Effector memory CD4-positive, alpha-beta T cell (primary cell): ENCODE measurements at places on chromosomes 6 and 20.

- no peak for DNase-seq
These were observed 174.7 kb downstream of the OTOR start for GRCh38 chr20:16922834-16923233.

DNA sequence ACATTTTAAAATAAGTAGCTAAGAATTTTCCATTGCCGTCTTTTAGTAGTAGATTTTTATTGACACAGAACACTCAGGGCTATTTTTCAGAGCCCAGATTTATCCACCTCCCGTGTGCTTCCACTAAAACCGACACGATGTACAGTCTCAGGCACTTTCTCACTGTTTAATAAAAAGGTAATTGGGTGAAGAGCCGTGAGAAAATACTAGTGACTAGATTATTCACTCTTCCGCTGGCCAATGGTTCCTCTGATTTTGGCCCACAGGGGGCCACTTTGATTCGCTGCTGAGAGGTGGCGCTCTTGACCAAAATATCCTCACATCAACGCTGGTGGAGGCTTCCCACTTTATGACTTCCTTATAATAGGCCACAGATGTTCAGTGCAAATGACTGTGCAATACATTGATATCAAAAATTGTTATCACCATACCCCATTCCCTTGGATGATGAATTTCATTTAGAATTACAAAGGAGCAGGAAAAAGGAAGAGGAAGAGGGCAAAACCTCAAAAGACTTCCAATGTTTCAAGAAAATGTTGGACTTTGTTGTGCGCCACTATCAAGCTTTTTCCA is 12.3 kb upstream of the HDDC2 start:
- peak; percentile 20 for DNase-seq

GRCh38 chr20:41574802-41575389 is 43.3 kb downstream of the CHD6 start:
- DNase-seq, result no peak

GRCh38 chr6:118171852-118172251 is 264.8 kb downstream of the SLC35F1 start:
- no peak for DNase-seq

DNA sequence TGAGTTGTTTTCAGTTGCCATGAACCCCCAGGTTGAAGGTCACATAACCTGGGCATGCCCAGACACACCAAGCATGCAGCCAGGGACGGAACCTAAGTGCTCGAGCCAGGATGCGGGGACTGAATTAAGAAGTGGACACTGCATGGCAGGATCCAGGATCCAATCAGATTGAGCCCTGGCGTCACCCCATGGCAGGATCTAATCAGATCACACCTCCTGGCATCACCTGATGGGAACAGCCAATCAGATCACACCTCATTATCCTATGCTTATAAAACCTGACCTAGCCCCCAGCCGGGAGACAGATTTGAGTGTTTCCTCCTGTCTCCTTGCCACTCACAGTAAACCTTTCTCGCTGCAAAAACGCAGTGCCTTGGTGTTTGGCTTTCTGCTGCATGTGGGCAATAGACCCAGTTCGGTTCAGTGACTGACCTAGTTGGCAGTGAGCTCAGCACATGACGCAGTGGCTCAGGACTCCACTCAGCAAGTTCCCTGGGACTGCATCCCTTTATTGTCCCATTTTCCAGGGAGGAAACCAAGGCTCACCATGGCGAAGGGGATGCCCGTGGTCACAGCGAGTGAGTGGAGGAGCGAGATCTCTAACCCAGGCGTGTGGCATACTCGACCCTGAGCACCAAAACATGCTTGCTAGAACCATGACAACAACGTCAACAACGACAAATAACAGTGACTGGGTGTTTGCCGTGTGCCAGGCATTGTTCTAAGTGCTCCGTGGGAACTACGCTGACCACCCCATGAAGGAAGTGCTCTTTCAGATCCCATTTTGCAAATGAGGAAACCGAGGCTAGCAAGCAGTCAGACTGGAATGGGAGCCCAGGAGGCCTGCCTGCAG is 66.3 kb downstream of the RBM38 start:
- no peak for DNase-seq

GRCh38 chr6:157253017-157253416 is 70.3 kb downstream of the TMEM242 start:
- DNase-seq, result no peak

GRCh38 chr20:58133020-58133808 is 95.2 kb downstream of the ANKRD60 start:
- DNase-seq, result no peak

GRCh38 chr20:44642203-44643153 is 9.0 kb downstream of the ADA start:
- DNase-seq, result no peak

DNA sequence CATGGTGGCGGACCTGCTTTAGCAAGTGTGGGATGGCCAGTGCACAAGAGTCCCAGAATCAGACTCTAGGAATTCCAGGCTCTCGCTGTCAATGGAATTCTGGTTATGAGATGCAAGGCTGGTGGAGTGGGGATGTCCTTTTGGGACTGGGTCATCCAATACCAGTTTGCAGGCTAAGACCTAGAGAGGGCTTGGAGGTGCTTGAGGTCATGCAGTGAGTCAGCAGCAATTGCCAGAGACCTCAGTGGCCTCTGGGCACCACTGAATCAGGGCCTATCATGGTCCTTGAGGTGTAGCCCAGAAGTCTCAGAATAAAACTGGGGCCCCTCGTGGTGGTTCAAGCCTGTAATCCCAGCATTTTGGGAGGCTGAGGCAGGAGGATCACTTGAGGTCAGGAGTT is 1.4 kb upstream of the SCRT2 start:
- no peak for DNase-seq

GRCh38 chr6:169725125-169726048 is 1.1 kb upstream of the PHF10 start:
- DNase-seq, result no peak

GRCh38 chr6:53718597-53719460 is 53.3 kb upstream of the KLHL31 start:
- no peak for DNase-seq

DNA sequence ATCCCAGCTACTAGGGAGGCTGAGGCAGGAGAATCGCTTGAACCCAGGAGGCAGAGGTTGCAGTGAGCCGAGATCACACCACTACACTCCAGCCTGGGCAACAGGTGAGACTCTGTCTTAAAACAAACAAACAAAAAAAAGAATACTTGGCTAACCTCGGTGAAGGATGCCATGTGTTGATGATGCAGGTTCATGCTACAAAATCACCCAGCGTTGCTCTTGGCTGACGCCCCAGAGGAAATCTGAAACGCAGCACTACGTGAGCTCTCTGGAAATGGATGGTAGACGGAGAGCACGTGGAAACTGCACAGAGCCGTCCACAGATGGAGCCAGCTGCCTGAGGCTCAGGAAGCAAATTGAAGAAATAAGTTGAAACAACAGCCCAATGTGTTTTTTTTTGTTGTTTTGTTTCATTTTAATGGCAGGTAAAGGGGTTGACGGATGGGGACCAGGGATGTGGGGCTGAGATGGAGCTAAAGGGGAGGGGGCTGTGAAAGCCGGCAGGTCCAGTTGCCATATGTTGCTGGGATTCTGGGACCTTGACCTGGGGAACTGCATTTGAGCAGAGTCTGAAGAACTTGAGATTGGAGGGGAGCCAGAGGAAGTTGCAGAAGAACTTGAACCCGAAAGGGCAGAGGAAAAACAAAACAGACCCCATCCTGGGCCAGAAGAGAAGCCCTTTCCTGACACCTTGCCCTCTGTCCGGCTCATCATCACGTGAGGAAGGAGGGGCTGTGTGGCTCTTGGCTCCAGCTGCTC is 12.8 kb upstream of the MANBAL start:
- DNase-seq, result no peak

DNA sequence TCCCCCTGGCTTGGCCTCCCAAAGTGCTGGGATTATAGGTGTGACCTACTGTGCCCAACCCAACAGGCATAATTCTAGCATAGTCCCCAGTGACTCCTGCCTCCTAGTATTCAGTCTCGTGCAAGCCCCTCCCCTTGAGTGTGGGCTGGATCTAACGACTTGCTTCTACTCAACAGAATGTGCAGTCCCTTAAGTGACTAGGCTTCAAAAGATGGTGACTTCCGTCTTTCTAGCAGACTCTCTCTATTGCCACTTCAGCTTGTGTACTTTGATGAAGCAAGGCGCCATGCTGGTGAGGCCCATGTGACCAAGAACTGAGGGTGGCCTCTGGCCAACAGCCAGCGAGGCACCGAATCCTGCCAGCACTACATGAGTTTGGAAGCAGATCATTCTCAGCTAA is 109.6 kb upstream of the TRAF3IP2 start:
- DNase-seq, result peak; percentile 8

DNA sequence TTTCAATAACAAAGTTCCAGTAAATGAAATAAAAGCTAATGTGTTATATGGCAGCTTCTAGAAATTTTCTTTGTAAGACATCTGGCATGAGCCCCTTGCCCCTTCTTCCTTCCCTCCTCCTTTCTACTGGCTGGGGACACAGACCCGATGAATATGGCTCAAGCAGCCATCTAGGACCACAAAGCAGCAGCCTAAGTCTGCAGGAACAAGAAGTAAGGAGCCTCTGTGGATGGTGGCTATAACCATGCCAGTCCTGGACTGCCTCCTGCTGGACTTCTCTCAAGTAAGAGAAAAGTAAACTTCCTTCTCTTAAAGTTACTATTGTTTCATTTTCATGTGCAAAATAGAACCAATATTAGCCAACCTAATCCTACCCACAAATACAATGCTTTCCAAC is 114.9 kb upstream of the DST start:
- no peak for DNase-seq
